CD4-positive, alpha-beta T cell (primary cell): ENCODE measurements at places on chromosomes 2 and 18. TPM values are rescaled to one million over a fixed set of nuclear protein-coding genes. Genes with fewer than 3 reads are reported as not detected.

The KLHL30 gene
- total RNA-seq, result not detected

The OBSL1 gene
- 0.31 TPM for total RNA-seq

GRCh38 chr2:120964819-120965218 is 229.2 kb downstream of the GLI2 start:
- DNase-seq, result no peak

DNA sequence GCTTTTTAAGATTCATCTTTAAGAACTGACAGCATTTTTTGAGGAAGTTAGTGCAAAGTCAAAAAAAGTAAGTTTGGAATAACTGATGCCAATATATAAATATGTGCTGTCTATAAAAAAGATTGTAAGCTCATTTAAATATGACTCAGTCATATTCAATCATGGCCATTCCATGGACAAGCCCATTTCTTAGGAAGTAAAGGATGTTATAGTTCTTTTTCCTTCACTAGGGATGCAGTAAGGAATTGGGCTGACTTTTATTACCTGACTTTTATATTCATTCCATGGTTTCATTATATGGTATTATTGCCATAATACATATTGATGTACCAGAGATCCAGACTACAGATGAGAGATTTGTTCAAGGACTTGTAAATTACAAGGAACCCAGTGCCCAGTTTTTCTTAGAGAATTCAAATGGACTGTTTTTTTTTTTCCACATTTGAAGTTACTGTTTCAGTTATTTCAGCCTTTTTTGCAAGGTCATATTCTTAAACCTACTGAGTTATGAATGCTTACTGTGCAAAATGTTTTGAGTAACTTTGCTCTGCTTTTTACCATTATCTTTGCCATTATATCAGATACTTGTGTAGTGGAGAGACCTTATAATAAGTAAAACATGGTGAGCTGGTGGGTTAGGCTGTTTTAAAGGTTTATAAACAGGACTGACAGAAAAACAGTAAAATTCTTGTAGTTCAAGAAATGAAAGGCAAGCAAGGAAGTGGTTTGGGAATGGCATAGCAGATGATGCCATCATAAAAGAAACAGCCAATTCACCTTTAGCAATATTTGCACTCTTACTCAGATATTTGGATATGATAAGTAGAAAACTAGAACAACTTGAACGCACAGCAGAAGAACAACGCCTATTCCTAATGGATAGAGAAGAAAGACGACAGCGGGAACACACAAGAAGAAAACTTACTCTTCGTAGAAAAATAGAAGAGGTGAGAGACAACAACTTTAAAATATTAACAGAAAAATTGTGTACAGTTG is 7.6 kb downstream of the FSIP2 start:
- no peak for DNase-seq

GRCh38 chr2:227192491-227192890 is 28.1 kb downstream of the COL4A3 start:
- no peak for DNase-seq

GRCh38 chr18:12811191-12811950 is 72.7 kb downstream of the PTPN2 start:
- DNase-seq, result no peak
